ENCODE measurements at places on chromosomes 6 and 20.

DNA sequence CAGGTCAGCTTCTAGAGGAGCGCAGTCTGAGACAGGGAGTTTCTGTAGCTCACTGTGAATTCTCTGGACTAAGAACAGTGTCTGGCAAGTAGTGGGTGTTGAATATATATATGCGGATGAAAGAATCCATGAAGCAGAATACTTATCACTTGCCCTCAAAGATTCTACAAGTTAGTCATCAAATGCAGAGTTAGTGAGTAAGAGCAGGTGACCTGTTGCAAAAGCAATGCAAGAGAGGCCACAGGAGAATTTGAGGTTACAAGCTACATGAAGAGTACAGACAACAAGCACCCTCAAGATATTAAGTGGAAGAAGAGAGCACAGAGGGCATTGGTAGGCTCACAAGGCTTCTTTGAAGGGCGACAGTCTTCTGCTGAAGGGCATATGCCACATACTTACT, 103.4 kb upstream of the BTBD3 start:
- H3K27me3 ChIP-seq, result no peaks in the 10 kb centered on the region
- no peak overlapping the region for H3K4me3 ChIP-seq
- H3K36me3 ChIP-seq, result no peaks in the 10 kb centered on the region
- H3K4me1 ChIP-seq, result no peaks in the 10 kb centered on the region
- DNase-seq, result no peak
- H3K27ac ChIP-seq, result no peak overlapping the region

- no peak overlapping the region for H3K27ac ChIP-seq
- H3K4me1 ChIP-seq, result peaks cover 32% of the 10 kb centered on the region
- H3K36me3 ChIP-seq, result no peaks in the 10 kb centered on the region
- no peaks in the 10 kb centered on the region for H3K27me3 ChIP-seq
These were observed 84.9 kb downstream of the ATXN1 start for GRCh38 chr6:16676376-16676775.

- no peak overlapping the region for H3K27ac ChIP-seq
- peaks cover 13% of the 10 kb centered on the region for H3K27me3 ChIP-seq
- peak; percentile 25 for DNase-seq
These were observed 536 bp upstream of the FNDC1 start for GRCh38 chr6:159168536-159169192.

GRCh38 chr6:70470016-70470415, 56.7 kb downstream of the FAM135A start:
- no peaks in the 10 kb centered on the region for H3K4me1 ChIP-seq
- no peaks in the 10 kb centered on the region for H3K36me3 ChIP-seq
- H3K27ac ChIP-seq, result no peak overlapping the region
- H3K27me3 ChIP-seq, result no peaks in the 10 kb centered on the region
- DNase-seq, result no peak
- no peak overlapping the region for H3K4me3 ChIP-seq

GRCh38 chr20:43569282-43569681, 10.5 kb downstream of the SGK2 start:
- no peak overlapping the region for H3K27ac ChIP-seq
- H3K4me3 ChIP-seq, result no peak overlapping the region
- no peak for DNase-seq
- H3K4me1 ChIP-seq, result peaks cover 10% of the 10 kb centered on the region

All from body of pancreas (tissue), 4 donors.